A549 treated with Mapracorat at 1 μM for 4 hours (cell line): ENCODE measurements at places on chromosomes 2 and 18. TPM values are rescaled to one million over a fixed set of nuclear protein-coding genes. Genes with fewer than 3 reads are reported as not detected.

MOGAT1 gene
- total RNA-seq = not detected in 5 replicates

RTP5 gene
- not detected in 5 replicates for total RNA-seq

CAMKMT gene
- total RNA-seq = 4.0 to 6.0 TPM (median 4.9 TPM) in 5 replicates

LCT gene
- 0.05 to 0.06 TPM in 2 of 5 replicates, not detected in the others for total RNA-seq

CFAP53 gene
- total RNA-seq = 0.11 to 0.31 TPM (median 0.25 TPM) in 5 replicates

EMILIN1 gene
- total RNA-seq = 0.27 to 0.56 TPM (median 0.47 TPM) in 5 replicates

RNU2-63P gene
- total RNA-seq = not detected in 5 replicates

ATOH8 gene
- total RNA-seq = 12.7 to 16.8 TPM (median 16.4 TPM) in 5 replicates

DTNA gene
- total RNA-seq = 0.09 to 0.22 TPM (median 0.15 TPM) in 4 of 5 replicates, not detected in the other

STEAP3 gene
- total RNA-seq = 42.5 to 52.2 TPM (median 47.0 TPM) in 5 replicates

IL37 gene
- not detected in 5 replicates for total RNA-seq

PCARE gene
- not detected in 5 replicates for total RNA-seq

IL18RAP gene
- total RNA-seq = 0.11 to 0.15 TPM in 2 of 5 replicates, not detected in the others

RRM2 gene
- 190 to 245 TPM (median 220 TPM) in 5 replicates for total RNA-seq

CCNT2 gene
- total RNA-seq = 7.9 to 10.6 TPM (median 9.3 TPM) in 5 replicates

PMAIP1 gene
- 11.7 to 13.9 TPM (median 13.1 TPM) in 5 replicates for total RNA-seq

CNGA3 gene
- total RNA-seq = 0.06 TPM in 1 of 5 replicates, not detected in the others

RNF144A gene
- total RNA-seq = 6.6 to 8.8 TPM (median 8.1 TPM) in 5 replicates

GPR35 gene
- 0.50 to 1.1 TPM (median 0.67 TPM) in 5 replicates for total RNA-seq

MTCL1 gene
- total RNA-seq = 50.1 to 60.8 TPM (median 57.2 TPM) in 5 replicates

DPYSL5 gene
- 3.6 to 7.7 TPM (median 5.3 TPM) in 5 replicates for total RNA-seq

FBLN7 gene
- 0.13 to 0.73 TPM (median 0.58 TPM) in 5 replicates for total RNA-seq

CREG2 gene
- total RNA-seq = 6.8 to 13.4 TPM (median 11.9 TPM) in 5 replicates

ST8SIA5 gene
- not detected in 5 replicates for total RNA-seq

RGPD3 gene
- 0.14 to 0.26 TPM (median 0.16 TPM) in 5 replicates for total RNA-seq

VWC2L gene
- total RNA-seq = not detected in 5 replicates

CRYBA2 gene
- not detected in 5 replicates for total RNA-seq

MEP1B gene
- total RNA-seq = 0.05 TPM in 1 of 5 replicates, not detected in the others

CCL20 gene
- total RNA-seq = 4.2 to 9.2 TPM (median 6.9 TPM) in 5 replicates
